ENCODE measurements at places on chromosomes 11 and 22.

DNA sequence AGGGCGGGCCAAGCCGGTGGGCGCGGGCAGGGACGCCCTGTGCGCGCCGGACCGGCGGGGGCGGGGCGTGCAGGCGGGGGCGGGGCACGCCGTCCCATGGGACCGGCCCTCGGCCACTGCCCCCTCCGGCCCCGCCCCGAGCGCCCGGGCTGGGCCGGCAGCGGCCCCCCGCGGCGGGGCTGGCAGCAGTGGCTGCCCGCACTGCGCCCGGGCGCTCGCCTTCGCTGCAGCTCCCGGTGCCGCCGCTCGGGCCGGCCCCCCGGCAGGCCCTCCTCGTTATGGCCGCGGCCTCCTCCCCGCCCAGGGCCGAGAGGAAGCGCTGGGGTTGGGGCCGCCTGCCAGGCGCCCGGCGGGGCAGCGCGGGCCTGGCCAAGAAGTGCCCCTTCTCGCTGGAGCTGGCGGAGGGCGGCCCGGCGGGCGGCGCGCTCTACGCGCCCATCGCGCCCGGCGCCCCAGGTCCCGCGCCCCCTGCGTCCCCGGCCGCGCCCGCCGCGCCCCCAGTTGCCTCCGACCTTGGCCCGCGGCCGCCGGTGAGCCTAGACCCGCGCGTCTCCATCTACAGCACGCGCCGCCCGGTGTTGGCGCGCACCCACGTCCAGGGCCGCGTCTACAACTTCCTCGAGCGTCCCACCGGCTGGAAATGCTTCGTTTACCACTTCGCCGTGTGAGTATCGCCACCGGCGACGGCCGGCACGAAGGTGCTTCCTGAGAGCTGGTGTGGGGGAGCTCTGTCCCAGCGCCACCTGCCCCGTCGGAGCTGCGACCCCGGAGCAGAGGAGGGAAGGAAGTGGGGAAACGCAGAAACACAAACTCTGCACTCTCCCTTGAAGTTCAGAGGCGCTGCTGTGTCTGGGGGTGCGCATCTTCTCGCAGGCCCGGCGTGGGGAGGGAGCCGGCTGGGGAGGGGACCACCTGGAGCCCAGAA lies at the start of gene KCNQ1:
TSS of gene KCNQ1 (plus strand) at position 188 of the 925 bp plus-strand sequence. CDS start at position 279, 91 bp downstream.
- DNase-seq = no peak

- DNase-seq = no peak
These were observed 110.3 kb downstream of the ATXN10 start for GRCh38 chr22:45781966-45782365.

GRCh38 chr11:124814739-124815138 lies 14.5 kb upstream of the MSANTD2 start:
- DNase-seq = no peak

DNA sequence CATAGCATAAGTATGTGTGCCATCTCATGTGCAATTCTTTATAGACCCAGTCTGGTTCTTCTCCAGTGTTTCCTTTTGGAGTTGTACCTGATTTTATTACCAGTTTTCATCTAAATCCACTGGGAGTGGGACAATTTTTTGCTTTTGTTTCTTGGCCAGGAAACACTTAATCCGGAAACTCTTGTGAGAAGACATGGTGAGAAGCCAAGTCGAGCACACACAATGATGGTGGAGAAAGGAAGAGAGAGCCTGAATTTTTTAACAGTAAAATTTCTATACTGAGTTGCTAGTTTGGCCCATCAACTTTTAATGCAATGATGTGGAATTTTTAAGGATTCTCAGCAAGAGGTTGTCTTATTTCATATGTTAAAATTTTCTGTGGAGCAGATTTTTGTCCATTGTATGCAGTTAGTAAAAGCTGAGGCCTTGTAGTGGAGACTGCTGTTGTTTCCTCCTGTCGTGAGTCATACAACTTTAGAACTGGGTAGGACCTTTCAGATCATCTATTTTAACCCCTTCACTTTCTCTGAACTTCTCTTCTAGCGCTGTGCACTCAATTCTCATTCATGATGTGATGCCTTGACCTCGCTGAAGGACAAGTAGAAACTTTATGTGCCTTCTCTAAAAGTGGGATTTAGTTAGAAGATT lies 17.1 kb downstream of the FAR1 start:
- DNase-seq = no peak

DNA sequence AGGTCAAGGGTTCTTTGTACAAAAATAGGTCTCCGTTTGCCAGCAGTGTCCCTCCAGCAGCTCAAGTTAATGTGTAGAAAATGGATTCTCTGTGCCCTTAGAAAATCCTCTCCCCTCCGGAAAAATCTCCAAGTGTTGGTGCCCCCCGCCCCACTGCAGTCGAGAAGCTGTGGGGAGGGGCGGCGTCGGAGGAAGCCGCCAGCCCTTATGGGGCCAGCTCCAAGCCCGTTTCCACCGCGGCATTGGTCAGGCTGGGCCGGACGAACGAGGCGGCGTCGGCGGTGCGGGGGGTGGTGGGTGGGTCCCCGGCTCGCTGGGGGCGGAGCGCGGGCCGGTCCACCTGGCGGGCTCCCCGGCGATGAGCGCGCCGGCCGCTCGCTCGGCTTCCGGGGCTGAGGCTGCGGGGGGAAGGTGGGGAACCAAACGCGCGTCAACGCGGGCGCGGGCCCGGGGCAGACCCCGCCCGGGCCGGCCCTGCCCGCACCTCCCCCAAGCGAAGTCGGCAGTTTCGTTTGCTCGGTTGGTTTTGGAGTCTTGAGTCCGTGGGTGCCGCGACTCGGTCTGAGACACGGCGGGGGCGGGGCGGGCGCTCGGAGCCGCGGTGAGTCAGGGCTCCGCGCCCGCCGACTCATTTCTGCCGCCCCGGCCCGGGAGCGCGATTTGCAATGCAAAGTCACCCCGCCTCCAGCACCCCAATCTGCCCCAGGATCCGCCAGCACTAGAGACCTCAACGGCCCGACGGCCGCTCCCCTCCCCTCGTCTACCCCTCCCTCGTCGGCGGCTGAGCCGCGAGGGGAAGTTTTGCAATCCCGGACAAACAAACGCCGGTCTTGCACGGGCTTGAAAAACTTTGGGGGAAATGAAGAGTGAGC lies 1.4 kb downstream of the ASCL2 start:
- DNase-seq = no peak

- DNase-seq = no peak
These were observed 11.0 kb downstream of the SLC29A2 start for GRCh38 chr11:66360406-66361073.

- no peak for DNase-seq
These were observed 626 bp downstream of the FLRT1 start for GRCh38 chr11:64036087-64037026.

DNA sequence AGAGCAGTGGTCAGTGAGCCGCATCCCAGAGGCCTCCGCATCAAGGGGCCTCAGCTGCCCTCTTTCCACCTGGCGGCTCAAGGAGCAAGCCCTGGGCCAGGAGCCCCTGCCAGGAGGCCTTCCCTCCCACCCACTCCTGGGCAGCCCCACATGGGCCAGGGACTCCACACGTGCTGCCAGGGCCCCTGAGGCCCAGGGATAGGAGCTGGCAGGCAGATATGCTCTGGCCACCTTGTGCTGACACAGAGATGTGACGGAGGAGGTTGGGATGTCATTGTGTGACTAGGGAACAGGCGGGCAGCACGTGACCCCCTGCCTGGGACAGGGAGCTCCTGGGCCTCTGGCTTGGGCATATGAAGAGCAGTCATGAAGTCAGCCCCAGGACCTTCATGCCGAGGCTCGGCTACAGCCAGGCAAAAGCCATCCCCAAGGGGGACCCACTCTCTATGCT lies 77.9 kb downstream of the PIWIL3 start:
- DNase-seq = no peak

- peak; percentile 97 for DNase-seq
These were observed 1.9 kb upstream of the CARD16 start for GRCh38 chr11:105046898-105047579.

GRCh38 chr11:131748151-131749050 lies 378.0 kb downstream of the NTM start:
- no peak for DNase-seq

DNA sequence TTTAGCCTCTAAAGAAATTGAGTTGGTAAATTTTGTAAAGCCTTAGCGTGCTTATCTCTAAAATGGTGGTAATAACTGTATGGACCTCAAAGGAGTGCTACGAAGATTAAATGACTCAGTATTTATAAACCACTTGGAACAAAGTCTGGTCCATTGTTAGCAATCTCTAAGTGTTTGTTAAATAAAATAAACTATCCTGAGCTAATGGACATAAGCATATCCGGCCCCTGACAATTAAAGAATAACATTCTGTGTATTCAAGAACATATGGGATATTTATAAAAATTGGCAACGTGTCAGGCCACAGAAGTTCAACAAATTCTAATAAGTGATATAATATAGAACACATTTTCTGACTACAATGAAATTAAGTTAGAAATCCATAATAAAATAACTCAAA lies 71.0 kb downstream of the MYEOV start:
- DNase-seq = no peak

- DNase-seq = no peak
These were observed 88.6 kb downstream of the ETS1 start for GRCh38 chr11:128498721-128499245.

DNA sequence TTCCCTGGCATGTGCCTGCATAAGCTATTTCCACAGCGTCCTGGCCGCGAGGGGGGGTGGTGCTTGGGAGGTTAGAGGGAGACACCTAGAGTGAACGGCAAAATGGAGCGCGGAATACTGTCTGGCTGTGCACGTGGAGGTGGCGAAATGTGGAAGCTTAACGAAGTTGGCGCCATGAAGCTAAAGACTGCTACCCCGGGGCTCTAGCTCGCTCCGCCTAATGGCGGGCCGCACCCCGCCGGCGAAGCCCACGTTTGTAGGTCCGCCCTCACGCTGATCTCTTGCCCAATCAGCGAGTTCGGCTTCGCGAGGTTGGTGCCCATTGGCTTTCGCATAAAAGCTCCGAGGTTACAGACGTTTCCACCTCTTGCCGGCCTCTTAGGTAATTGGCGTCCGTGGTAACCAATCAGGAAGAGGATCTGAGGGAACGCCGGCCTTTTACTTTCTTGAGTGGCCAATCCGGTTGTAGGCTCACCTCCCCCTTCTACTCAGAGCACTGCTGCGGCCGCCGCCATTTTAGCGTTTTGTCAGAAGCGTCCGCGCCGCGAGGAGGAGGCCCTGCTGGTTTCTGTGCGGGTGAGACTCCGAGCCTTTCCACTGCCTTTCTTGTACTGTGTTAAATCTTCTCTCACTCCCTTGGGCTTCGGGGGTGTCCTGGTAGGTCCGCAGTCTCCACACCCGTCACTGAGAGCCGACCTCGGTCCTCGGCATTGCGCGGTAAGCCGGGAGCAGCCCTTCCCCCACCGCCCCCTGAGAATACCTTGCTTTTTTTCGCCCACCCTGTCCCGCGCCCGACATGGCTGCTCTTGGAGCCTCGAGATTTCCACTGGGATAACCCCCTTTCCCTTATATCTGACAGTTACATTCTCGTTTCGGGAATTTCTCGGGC lies at the start of gene RBM4:
TSS of gene RBM4 (plus strand) at position 527 of the 889 bp plus-strand sequence. CDS start 1,009 bp downstream, outside the sequence.
- DNase-seq = peak; percentile 99

- DNase-seq = no peak
These were observed 118.6 kb downstream of the ARHGAP42 start for GRCh38 chr11:100805506-100806199.

GRCh38 chr11:108226036-108226435 lies 3.2 kb downstream of the ATM start:
- no peak for DNase-seq

DNA sequence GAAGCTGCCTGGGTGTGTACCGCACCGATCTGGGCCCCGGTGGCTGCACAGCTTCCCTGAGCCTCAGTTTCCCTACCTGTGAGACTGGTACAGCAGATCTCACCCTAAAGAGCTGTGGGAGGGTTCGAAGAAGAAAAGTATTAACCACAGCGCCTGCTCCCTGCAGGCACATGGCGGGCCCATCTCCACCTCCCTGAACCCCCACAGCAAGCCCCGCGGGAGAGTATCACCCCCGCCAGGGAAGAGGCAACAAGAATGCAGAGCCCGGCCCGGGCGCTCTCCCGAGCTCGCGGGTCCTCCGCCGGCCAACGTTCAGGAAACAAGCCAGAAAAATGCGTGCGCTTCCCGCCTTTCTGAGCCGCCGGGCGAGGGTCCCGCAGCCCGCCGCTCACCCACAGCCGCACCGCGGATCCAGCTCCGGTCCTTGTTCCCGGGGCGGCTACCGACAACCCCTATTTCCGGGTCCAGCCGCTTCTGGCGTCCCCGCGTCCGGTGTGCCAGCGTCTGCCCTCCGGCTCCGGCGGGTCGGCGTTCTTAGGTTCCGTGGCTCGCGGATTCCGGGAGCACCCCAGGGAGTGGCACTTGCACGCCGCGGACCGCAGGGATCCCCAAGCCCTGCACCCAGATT lies at the start of gene TOP3B:
TSS of gene TOP3B (minus strand) at position 450 of the 628 bp plus-strand sequence. CDS start 7,078 bp downstream, outside the sequence.
- no peak for DNase-seq

GRCh38 chr11:64225608-64226506 lies at the start of the genes NUDT22 and TRPT1:
Gene NUDT22 (plus strand): TSS chr11:64226274. CDS start chr11:64226653, 379 bp downstream.
Gene TRPT1 (minus strand): TSS chr11:64226186. CDS start chr11:64225860, 326 bp downstream.
- no peak for DNase-seq

DNA sequence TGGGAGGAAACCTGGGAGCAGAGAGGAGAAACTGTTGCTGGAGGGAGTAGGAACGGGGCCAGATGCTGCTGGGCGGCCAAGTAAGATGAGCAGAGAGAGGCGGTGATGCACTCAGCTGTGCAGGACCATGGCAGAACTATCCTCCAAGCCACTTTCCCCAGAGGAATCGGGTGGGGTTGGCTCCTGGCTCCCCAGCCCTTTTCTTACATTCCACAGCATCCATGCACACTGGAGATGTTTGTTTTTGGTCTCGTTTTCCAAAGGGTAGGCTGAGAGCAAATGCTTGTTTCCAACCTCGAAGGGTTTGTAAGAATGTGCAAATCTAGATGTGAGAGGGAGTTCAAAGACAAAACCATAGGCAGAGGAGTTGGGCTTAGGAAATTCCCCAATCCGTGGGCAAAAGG lies 73.2 kb downstream of the DBX1 start:
- peak; percentile 96 for DNase-seq

Data from AG04449 (cell line).